ENCODE measurements at places on chromosomes 12 and 14. TPM values are rescaled to one million over a fixed set of nuclear protein-coding genes. Genes with fewer than 3 reads are reported as not detected.

- DNase-seq, result no peak
These were observed 61.7 kb downstream of the LRFN5 start for GRCh38 chr14:41668356-41668755.

DNA sequence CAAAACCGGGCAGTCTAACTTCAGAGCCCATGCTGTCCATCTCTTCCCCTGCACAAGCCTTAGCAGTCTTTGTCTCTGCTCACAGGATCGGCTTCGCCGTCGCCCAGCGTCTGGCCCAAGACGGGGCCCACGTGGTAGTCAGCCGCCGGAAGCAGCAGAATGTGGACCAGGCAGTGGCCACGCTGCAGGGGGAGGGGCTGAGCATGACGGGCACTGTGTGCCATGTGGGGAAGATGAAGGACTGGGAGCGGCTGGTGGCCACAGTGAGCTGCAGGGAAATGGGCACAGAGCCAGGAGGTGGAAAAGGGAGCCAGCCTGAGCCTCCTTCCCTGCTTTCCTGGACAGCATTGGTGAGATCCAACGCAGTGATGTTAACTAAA is 14.2 kb upstream of the CARMIL3 start:
- no peak for DNase-seq

DNA sequence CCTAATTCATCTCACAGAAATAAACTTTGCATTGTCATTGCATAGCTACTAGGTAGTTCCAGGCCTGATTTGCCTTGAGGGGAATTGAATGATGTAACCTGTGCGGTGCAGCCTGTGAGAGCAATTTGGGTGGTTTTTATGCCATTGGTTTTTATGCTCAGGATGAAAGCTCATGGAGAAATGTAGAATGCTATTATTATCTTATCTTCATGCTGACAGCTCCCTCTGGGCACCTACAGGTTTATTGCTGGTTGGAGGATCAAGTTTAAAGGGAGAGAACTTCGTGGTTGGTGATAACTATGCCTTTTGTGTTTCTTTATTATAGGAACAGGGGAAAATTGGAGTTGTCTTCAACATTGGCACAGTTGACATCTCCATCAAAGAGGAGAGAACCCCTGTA is 547.9 kb downstream of the DIO2 start:
- no peak for DNase-seq

GRCh38 chr12:5094551-5094950 is 50.9 kb downstream of the KCNA5 start:
- DNase-seq, result no peak

- DNase-seq, result no peak
These were observed 96.6 kb downstream of the NKX2-1 start for GRCh38 chr14:36423430-36423829.

- no peak for DNase-seq
These were observed 5.4 kb downstream of the CDKN1B start for GRCh38 chr12:12722435-12723148.

DNA sequence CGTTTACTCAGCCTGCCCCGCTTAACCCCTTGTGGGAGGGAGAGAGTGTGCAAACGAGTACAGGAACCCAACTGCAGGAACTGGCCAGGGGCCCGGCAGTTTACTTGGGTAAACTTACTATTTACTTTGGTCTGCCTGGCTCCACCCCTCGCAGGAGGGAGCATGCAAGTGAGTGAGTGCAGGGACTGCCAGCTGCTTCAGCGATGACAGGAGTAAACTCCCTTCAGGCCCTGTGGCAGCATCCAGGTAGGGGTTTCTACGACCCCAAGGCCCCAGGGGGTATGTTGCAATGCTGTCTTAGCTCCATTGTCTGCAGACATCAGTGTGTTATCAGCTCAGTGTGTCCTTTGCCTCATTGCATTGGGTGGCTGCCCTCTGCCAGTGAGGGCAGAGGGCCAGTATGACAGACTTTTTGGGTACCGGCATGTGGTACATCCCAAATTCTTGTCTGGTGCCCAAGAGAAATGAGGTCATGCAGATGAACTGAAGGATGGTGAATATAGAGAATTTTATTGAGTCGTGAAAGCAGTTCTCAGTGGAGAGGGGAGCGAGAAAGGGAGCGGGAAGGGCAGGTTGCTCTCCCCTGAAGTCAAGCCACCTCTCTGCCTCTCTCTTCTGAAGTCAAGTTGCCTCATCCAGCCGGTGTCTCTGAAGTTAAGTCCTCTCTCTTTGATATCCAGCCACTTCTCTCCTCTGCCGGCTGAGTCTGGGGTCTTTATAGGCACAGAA is 181.8 kb downstream of the FUT8 start:
- DNase-seq, result no peak

- no peak for DNase-seq
These were observed 18.0 kb upstream of the SMUG1 start for GRCh38 chr12:54206791-54207190.

- DNase-seq, result no peak
These were observed 5.1 kb downstream of the COX14 start for GRCh38 chr12:50117057-50117622.

DNA sequence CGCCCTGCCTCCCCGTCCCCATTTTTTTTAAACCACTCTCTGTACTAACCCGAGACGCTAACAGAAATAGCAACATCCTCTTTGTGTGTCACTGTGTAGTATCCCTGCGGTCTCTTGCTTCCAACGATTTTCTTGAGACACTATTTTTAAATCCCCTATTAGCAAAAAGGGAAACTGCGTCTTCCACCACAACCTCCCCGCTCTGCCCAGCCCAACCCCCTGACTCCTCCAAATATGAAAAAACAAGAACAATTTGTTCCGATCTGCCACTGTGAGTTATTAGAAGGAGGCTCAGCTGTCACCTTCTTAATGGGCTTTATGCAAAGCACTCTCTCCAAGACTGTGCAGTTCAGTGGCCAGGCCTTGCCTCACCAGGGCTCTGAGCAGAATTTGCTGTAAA is 76.3 kb downstream of the MAP1LC3B2 start:
- DNase-seq, result no peak

GRCh38 chr12:53191096-53191884 is 10.6 kb upstream of the CSAD start:
- no peak for DNase-seq

DNA sequence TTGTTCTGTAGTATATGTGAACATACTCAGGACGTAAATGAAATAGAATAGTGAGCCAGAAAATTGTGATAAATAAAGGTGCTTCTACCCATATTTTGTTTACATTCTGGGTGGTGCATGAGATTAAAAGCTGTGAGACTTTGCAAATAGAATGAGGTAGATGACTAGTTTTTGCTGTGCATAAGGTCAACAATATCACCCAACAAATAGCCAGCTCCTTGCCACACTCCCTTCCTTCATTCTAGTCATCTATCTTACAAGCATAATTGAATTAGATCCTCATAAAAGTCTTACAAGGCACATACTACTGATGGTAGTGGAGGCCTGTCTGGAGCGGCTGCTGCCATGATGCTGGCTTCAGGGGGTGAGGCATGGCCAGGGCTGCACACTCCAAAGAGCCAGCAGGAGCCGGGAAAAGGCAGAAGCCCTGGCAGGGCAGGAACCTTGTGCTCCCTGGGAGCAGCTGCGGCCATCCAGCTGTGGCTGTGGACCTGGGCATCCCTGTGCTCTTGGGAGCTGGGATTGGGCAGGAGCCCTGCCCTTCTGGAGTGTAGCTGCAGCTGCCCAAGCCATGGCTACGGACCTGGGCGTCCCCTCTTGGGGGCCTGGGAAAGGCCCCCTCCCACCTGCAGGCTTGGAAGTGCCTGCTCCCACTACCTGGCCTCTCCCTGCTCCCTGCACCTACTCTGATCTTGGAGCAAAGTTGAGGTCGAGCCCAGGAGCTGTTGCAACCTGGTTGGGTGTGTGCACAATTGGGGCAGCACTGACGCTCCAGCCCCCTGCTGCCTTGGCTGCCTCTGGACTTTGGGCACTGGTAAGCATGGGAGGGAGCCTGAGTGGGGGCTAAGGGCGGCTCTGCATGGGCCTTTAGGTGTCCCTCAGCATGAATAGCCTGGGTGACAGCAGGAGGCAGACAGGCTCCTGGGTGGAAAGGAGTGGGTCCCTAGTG is 112.8 kb downstream of the DACT1 start:
- DNase-seq, result no peak

DNA sequence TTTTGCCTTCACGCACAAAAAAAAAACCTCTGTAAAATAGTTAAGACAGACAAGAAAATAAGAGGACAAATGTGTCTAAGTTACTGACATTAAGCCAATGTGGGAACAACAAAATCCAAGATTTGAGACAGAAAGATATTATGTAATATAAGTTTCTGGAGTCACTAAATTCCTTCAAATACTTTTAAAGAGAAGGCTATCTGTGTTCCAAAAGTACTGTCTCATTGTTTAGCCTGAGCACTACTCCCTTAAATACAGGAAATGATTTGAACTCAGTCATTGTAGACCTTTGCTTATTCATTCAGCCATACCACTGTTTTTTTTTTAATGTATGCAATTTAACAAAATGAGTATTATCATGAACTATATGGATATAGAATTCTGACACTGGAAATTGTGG is 82.7 kb upstream of the KITLG start:
- DNase-seq, result no peak

- DNase-seq, result no peak
These were observed 3.9 kb upstream of the SYNE2 start for GRCh38 chr14:63848890-63849289.

Gene CD163
- 47.1 TPM for total RNA-seq

Gene WIF1
- 2.6 TPM for total RNA-seq

Gene CEP128
- total RNA-seq, result 10.5 TPM

Gene FAM216A
- total RNA-seq, result 0.30 TPM

Gene TMEM233
- total RNA-seq, result not detected

Gene STAB2
- 0.15 TPM for total RNA-seq

Gene AKAP6
- total RNA-seq, result 3.2 TPM

Gene HOXC9
- 11.5 TPM for total RNA-seq

Gene OTX2
- not detected for total RNA-seq

Gene CBLN3
- 1.4 TPM for total RNA-seq

Gene ENDOU
- total RNA-seq, result 12.6 TPM

Gene BAZ1A
- total RNA-seq, result 39.7 TPM

Gene GALNT16
- total RNA-seq, result 0.88 TPM

Gene SLCO1B1
- total RNA-seq, result not detected
